ENCODE measurements at places on chromosomes 3 and 15.
A peak's percentile ranks its signal among the peaks of the same experiment; 100 is the strongest.

GRCh38 chr15:90586948-90587347 is 57.2 kb downstream of the CRTC3 start:
- no peak for DNase-seq

DNA sequence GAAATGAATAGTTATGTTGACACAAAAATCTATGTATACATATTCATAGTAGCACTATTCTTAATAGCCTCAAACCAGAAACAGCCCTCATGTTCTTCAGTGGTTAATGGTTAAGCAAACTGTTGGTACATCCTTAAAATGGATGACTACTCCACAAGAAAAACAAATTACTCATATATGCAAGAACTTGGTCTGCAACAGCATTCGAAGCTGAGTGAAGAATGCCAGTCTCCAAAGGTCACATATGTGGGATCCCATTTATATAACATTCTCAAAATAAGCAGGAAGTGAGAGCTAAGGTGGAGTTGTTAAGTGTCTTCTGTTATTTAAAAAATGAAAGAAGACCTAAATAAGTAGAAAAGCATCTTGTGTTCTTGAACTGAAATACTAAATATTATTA is 365.7 kb downstream of the GABRG3 start:
- peak; percentile 91 for DNase-seq

DNA sequence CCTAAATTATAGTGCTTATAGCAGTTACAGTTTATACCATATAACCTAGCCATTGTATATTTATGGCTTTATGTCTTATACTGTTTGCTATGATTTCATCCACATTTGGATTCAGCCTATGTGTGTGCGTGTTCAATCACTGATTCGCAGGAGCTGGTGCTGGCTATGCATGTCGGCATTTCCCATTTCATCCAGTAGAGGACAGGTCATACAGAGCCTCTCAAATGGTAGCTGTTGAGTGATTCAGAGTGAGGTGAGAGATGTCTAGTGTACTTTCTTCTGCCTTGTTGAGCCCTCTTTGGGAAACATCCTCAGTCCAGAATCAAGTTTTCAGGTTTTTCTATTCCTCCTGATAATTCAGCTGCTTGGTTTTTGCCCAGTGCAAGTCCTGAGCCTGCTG is 76.1 kb downstream of the FRMD4B start:
- peak; percentile 68 for DNase-seq

DNA sequence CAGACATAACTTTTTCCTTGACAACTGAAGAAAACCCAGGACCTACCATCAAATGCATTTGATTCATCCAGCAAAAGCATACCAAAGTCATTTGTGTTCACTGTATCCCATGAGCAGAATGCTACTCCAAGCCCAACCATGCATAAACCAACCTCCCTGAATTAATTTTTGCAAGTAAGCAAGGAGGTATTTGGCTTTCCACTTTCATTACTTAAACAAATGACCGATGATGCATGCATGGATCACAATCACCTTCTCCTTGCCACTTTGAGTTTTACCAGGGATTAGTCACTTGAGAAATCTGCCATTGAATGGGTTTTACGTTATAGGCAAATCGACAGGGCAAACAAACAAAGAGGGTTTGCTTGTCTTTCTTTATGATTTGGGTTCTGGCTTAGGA is 214.8 kb downstream of the FMN1 start:
- peak; percentile 99 for DNase-seq
